ENCODE measurements at places on chromosomes 6 and 20. TPM values are rescaled to one million over a fixed set of nuclear protein-coding genes. Genes with fewer than 3 reads are reported as not detected.

The SCRT2 gene
- not detected for total RNA-seq

DNA sequence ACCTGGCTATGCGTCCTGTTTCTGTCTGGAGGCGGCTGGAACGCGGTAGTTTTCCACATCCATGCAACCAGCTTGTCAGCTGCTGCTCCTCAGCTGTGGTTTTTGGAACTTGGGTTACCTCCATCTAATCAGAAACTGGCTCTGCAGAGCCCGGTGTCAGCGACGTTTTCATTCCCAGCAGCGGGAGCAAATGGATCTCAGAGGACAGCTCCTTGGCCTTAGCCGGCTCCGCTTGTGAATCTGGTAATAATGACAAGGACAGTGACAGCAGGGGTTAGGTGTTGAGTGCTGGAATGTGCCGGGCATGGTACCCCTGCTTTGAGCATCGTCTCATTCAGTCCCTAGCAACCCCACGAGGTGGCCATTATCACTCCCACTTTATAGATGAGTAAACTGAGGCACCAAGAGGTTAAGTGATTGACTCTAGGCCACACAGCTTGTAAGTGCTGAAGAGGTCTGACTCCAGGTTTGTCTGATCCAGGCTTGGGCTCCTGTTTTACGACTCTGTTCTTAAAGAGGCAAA is 1.3 kb downstream of the SLCO4A1 start:
- no peak for DNase-seq

DNA sequence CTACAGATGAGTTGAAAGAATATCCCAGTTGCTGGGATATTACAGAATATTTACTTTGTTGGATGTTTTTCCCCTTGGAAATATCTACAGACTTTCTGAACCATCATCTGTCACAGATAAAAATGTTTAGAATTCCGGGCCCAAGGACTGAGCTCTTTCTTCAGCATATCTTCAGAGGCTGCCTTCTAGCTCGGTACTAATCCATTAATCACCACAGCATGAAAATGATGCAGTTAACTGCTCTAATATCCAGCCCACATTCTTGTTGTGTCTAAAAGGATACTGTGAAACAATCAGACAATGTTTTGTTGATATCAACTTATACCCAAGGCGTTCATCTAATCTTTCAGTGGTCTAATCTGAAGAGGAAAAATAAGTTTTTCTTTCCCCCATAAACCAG is 247.4 kb downstream of the TBC1D32 start:
- no peak for DNase-seq

DNA sequence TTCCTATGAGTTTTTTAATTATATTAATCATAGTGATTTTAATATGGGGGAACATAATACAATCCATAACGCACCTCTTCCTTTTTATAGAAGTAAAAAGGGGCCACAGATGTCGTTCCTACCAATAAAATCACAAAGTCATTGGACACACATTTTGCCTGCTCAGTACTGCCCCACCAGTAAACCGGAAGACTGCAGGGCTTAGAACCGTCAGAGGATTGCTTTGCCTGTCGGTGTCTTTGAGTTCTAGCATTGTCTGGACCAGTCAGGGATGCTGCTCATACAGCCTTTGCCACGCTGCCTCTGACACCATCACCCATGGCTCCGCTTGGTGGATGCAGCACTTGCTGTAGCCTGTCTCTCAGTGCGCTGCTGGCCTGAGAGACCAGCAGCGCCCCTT is 853.6 kb downstream of the C6orf118 start:
- DNase-seq, result no peak

The C6orf118 gene
- not detected for total RNA-seq

- peak; percentile 13 for DNase-seq
Measured at GRCh38 chr6:53151676-53152075, 3.0 kb upstream of the GCM1 start.

The LIME1 gene
- 91.7 TPM for total RNA-seq

DNA sequence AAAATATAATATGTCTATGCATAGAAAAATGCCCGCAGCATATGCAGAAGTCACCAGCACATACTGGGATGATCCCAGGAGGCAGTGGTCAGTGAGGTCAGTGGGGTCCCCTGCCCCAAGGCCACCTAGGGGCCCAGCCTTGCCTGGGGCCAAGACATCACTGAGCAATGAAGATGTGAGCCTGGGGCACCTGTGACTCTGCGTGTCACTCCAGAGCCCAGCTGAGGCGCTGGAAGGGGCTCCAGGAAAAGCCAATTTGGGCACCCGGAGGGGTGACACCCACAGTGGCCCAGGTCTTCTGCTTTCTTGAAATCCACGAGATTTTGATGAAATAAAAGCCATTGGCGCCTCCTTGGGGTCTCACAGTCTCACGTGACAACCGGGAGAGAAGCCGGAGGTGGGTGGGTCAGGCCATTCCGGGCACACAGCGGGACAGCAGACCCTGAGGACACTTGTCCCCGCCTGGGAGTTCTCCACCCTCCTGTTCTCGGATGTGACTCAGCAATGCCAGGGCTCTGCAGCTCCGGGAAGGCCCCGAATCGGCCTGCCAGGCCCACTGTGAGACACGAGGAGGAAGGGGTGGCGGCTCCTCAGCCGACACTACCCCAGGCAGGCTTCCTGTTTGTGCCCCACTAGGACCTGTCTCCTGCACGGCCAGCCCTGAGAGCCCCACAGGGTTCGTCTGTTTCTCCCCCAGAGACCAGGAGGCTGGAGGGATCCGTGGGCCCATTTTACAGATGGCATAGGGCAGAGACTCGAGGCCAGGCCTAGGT is 24.4 kb upstream of the SLCO4A1 start:
- peak; percentile 69 for DNase-seq

GRCh38 chr6:13038741-13039190 is 289.6 kb downstream of the TBC1D7 start:
- DNase-seq, result no peak

The PRICKLE4 gene
- not detected for total RNA-seq

DNA sequence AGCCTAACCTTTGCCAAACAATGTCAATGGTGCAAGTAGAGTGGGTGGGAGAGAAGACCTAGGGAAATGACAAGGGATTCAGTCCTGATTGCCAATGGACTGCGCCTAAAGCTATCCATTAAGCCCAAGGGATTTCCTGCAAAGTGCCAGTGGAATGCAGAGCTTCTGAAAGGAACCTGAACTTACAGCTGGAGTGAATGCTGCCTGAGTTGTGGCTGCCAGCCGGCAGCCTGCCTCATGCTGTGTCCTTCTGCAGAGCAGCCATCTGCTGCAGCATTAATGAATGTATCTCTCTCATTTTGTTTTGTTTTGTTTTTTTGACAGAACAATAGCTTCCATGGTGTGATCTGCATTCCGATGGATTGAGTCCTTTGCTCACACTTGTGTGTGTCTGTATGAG is 44.7 kb downstream of the SLC35F1 start:
- no peak for DNase-seq

GRCh38 chr20:63829603-63829944 is 1.5 kb downstream of the ZBTB46 start:
- DNase-seq, result no peak

GRCh38 chr20:40438161-40438830 is 250.7 kb downstream of the MAFB start:
- DNase-seq, result no peak

DNA sequence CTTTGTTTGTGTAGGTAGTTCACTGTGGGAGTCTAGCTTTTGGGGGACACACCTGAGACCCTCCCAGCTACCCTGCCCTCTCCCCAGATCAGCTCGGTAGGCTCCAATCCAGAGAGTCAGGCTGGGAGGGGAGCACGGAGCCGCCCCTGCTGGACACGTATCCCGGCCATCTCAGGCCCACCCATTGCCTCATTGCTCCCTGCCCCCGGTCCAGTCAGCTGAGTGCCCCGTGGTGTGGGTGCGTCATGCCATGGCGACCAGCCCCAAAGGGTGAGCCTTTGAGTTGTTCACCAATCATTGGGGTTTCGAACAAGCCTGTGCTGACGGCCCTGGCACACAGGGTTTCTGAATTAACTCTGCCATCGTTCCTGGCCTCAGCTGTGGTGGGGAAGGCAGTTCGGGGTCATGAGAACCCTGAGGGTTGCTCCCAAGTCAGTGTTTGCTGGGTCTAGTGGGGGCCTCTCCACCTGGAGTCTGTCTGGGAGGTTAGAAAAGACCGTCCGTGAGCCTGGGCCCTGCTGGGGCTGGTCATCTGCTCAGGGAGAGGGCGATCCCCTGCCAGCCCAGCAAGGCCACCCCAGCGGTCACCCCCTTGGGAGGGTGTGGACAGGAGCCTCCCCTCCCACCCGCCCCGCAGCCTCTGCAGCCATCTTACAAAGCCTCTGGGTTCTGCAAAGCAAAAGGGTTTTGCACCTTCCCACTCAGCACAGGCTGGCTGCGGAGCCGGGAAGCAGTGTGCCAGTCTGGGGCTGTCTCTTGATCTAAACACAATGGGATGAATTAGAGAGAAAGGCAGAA is 34.5 kb downstream of the NTSR1 start:
- DNase-seq, result no peak

- no peak for DNase-seq
Measured at GRCh38 chr6:25103603-25104002, 167.8 kb upstream of the RIPOR2 start.

The TAAR5 gene
- not detected for total RNA-seq

GRCh38 chr6:20978151-20978614 is 443.9 kb downstream of the CDKAL1 start:
- DNase-seq, result no peak

DNA sequence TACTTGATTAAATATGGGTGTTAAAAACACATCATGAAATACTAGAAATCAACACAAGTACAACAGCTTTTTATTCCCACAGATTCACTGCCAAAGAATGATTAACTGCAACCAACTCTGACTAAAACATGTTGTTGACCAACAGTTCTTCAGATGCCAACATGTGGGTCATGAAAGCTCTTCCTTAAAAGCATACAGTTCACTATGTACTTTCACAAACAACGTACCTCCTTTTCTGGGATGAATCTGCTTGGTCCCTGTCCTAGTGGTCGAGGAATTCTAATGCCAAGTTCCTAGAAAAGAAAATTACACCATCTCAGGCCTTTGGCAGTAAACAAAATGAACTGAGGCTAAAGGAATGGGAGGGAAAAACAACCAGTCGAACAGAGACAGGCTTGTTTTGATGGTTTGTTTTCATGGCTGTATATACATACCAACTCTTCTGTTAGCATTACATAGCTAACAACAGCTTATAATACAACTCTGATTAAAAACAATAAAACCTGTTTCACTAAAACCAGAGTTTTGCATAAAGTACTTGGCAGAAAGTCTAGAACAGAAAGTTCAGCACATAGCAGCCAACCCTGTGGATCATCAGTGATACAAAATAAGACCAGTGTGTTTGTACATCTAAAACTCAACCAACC is 92.5 kb downstream of the SESN1 start:
- no peak for DNase-seq

- DNase-seq, result no peak
Measured at GRCh38 chr20:24560571-24561491, 91.4 kb downstream of the SYNDIG1 start.

DNA sequence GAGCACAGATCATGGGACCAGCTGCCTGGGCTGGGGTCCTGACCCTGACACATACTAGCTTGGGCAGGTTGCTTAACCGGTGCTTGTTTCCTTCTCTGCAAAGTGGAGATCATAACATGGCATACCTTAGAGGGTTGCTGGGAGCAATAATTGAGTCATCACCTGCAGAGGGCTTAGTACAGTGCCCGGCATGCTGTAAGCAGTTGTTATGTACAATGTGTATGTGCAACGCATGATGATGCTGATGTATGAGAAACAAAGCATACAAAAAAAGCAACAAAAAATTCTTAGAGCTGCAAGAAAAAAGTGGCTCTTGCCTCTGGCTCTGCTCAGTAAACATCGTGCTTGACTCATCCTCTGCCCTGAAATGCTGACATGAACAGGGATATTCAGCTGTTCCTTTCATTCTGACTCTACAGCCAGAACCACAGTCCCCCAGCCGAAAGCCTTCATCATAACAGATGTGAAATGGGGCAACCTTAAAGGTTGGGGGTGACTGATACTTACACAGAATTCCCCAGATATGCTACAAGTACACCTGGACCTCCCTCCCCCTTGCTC is 91.7 kb downstream of the CLIC5 start:
- DNase-seq, result no peak

All from natural killer cell (primary cell).